SW480 (cell line): ENCODE measurements at places on chromosomes 7 and 10.
A peak's percentile ranks its signal among the peaks of the same experiment; 100 is the strongest.

DNA sequence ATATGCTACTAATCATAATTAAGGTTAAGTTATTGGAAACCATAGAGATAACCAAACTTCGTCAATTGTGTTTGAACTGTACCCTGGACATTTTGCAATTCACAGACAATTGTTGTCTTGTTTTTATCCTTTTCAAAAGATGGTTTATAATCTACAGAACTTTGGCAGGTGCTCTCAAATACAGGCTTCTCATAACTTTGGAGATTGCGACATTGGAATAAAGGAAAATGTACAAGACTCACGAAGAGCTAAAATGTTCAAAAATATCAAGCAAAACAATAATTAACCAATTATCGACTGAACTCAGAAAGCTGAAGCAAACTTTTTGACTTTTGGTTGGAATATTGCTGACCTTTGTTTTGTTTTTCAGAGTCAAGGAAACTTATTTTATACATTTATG lies 88.4 kb upstream of the GPR22 start:
- no peak for DNase-seq

DNA sequence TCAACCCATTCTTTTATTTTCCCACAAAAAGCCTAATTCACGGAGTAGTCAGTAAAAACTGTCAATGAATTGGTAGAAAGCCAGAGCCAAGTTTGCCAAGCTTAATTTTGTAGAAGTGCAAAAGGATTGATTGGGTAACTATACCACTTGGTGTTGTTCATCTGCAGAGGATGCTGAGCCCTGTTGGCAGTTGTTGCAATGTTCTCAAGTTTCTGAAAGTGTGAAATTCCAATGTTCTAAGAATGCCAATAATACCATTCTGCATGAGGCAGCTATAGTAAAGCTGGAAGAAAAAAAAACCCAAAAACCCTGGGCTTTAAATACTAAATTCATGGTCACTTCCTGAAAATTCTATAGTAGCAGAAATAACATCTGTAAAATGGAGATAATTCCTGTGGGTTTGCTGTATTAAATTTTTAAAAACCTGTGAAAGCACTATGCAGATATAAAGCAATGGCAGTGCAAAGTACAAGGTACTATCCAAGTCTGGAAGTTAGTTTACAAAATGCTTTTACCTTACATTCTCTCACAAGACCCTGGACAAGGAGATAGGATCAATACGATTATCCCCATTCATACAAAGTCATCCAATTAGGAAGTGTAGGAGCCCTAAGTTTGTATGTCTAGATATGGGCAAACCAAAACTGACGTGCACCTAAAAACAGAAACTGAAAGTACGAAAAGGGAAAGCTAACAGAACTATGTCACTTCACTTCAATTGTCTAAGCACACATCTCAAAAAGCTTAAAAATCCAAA lies 6.0 kb upstream of the PON1 start:
- DNase-seq: peak; percentile 16

- no peak for DNase-seq
Observed at GRCh38 chr7:81882086-81882485, 112.2 kb upstream of the HGF start.

- DNase-seq: no peak
Observed at GRCh38 chr10:56142092-56142728, 218.8 kb downstream of the ZWINT start.

- DNase-seq: no peak
Observed at GRCh38 chr7:55983537-55983936, 19.2 kb downstream of the NIPSNAP2 start.

DNA sequence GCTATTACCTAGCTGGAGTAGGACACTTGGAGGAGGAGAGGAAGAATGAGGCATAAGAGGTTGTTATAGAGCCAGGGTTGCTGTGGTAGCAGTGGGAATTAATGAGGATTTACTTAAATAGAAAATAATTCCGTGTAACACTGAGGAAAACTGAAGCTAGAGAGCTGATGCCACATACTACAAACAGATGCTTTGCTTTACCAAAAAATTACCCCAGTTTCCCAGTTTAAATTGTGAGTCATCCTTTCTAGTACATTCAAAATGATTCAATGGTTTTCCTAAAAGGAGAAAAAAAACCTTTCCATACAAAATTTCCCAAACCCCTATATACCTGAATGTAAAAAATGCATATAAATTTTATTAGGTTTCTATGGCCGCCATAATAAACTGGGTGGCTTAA lies 58.3 kb downstream of the ZNF518A start:
- no peak for DNase-seq

GRCh38 chr7:129210256-129210988 lies 14.4 kb upstream of the AHCYL2 start:
- peak; percentile 38 for DNase-seq

- DNase-seq: no peak
Observed at GRCh38 chr10:2251631-2252030, 514.3 kb upstream of the ADARB2 start.

DNA sequence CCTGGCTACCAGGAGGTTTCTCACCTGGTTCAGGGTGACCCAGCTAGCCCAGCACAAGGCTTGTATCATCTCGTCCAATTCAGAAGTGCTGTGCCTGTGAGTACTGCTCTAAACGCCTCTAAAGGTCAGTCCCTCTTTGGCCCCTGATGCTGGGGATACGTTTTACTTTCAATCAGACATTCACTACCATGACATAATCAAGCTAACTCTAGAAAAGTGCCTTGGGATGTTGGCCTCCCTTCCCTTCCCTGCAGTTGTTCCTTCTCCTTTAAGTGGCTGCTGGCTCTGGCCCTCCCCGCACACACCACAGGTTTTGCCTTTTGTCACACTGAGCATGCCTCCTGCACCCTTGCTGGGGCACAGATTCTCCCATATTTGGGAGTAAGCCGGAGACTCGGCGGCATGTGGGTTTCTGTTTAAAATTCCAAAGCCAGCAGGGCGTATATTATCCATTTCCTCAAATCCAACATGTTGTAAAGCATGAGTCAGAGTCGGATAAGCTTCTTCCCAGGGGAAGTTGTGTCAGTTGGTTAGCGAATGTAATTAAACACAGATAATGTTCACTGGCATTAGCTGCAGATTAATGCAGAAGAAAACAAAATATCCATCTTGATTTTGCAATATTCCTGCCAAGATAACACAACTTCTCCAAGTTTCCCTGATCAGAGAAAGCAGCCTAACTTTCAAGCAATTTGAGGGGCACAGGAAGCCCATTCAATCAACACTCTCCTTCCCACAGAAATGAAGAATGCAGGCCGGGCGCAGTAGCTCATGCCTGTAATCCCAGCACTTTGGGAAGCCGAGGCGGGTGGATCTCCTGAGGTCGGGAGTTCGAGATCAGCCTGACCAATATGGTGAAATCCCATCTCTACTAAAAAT lies 31.8 kb upstream of the VCL start:
- DNase-seq: peak; percentile 97

DNA sequence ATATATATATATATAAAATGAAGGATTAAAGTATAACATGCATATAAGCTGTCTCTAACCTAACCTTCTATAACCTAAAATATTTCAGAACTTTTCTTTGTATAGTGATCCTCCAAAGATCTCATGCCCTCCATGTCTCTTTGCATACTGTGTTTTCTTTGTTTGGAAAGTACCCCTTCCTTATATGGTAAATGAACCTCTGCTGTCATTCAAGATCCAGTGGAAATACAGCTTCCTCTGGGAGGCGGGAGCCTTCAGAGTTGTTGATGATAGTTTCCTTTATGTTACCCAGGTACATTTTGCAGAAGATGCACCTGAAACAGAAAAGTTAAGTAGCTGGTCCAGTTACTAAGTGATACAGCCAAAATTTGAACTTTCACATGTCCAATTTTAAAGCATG lies 233.3 kb upstream of the FOXP2 start:
- DNase-seq: no peak

DNA sequence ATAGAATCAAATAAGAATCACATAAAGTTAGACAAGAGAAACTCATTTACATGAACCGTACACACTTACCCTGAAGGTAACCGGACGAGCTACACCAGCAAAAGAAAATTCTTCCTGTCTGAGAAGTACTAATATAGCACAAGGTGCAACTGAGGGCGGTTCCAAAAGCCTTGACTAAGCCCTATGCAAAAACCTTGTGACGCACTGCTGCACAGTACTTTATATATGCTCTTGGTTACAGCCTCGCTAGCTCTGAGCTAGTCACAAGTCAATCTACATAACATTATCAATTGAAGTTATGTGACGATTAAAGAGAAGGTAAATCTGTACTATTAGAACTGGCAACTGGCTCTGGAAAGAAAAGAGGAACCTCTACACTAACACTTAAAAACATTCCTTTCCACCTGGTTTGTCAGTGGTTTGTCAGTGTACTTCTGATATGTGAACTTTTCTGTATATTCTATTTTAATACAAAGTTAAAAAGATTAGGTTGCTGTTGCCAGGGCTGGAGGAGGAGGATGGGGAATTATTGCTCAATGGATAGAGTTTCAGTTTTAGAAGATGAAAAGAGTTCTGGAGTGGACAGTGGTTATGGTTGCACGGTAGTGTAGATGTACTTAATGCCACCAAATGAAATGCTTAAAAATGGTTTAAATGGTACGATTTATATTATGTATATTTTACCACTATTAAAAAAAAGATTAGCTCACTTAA lies 21.6 kb downstream of the NT5C3A start:
- no peak for DNase-seq

GRCh38 chr10:116146372-116147140 lies 126.5 kb downstream of the GFRA1 start:
- DNase-seq: no peak

DNA sequence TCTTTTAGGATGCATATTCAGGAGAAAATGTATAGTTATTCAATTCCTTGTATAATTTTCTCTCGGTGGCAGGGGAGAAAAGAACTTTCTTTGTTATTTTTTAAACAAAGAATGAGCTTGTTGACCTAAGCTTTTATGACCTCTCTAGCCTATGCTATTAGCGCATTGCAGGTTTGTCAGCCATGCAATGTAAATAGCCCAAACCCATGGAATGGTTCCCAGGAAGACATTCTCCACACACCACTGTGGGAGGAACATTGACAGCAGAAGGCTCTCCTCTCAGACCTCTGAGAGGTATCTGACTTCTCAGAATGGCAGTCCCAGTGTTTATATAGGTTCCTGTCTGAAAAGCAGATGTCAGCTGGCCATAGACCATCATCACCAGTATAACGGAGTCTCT lies 19.6 kb upstream of the AGBL3 start:
- no peak for DNase-seq

- no peak for DNase-seq
Observed at GRCh38 chr7:31096198-31096876, 44.2 kb downstream of the ADCYAP1R1 start.

DNA sequence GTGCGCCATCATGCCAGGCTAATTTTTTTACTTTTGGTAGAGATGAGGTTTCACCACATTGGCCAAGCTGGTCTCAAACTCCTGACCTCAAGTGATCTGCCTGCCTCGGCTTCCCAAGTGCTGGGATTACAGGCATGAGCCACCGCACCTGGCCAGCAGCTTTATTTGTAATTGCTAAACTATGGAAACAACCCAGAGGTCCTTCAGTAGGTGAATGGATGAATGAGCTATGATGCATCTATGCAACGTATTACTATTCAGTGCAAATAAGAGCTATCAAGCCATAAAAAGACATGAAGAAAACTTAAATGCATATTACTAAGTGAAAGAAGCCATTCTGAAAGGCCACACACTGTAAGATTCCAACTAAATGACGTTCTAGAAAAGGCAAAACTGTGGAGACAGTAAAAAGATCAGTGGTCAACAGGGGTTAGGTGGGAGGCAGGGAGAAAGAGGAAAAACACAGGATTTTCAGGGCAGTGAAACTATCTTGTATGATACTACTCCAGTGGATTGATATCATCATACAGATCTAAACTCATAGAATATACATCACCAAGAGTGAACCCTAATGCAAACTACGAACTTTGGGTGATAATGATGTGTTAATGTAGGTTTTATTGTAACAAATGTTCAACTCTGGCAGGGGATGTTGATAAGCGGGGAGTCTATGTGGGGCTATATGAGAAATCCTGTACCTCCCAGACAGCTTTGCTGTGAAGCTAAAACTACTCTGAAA lies 66.7 kb downstream of the PRTFDC1 start:
- no peak for DNase-seq

GRCh38 chr10:18421726-18422293 lies 229.6 kb downstream of the NSUN6 start:
- DNase-seq: no peak

DNA sequence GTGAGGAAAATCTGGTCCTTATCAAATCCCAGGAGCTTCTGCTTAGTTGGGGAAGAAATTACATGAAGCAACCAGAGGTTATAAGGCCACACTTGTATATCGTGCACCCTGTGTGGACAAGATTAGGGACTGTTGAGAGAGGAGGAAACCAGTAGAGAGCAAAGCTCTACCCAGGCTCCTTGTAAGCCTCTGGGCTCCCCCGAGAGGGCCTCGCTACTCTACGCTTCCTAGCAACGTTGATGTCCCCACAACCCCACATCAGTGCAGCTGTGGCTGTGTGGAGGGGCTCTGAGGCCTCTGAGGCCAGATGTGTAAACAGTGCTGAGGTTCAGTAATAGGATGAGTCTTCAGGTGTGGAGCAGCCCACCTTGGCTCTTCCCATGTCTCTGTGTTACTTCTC lies 16.0 kb downstream of the HIF1AN start:
- no peak for DNase-seq
